ENCODE measurements at places on chromosomes 11 and 22.

DNA sequence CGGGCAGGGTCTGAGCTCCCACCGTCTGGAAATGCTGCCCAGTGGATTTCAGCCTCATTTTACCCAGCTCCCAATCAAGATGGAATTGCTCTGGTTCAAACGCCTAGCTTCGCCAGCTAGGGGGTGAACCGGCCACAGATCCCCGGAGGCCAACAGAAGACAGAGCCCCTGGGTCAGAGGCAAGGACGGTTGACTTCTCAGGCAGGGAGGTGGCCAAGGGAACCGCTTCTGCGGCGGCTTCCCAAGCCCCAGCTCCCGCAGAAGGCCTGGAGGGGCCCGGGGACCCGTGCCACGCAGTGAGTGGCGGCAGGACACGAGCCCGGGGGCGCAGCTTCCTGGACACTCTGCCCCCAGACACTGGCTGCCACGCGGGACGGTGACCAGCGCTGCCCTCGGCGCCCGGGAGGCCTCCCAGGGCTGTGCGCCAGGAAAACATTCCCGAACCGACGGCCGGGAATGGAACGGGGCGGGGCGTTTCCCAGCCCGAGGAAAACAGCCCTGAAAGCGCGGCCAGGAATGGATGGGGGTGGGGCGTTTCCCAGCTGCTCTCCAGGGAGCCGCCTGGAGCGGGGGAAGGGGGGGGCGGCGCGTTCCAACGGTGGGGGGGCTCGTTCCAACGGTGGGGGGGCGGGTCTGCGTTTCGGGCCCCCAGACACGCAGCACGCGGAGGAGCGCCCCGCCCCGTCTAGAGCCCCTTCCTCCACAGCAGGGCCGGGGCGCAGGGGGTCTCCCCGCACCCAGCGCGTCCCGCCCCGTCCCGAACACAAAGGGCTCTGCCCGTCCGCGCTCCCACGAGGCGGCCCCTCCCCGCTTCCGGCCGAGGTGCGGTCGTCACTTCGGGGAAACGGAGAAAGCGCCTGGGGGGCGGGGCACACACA lies 13.5 kb upstream of the B4GALNT4 start:
- DNase-seq: peak; percentile 88

GRCh38 chr11:134636071-134636470 lies 224.0 kb upstream of the B3GAT1 start:
- DNase-seq: no peak

- peak; percentile 53 for DNase-seq
These were observed at the start of gene PLCB3 for GRCh38 chr11:64251016-64251752. TSS of gene PLCB3 (plus strand) at chr11:64251530. CDS start at chr11:64251650, 120 bp downstream.

DNA sequence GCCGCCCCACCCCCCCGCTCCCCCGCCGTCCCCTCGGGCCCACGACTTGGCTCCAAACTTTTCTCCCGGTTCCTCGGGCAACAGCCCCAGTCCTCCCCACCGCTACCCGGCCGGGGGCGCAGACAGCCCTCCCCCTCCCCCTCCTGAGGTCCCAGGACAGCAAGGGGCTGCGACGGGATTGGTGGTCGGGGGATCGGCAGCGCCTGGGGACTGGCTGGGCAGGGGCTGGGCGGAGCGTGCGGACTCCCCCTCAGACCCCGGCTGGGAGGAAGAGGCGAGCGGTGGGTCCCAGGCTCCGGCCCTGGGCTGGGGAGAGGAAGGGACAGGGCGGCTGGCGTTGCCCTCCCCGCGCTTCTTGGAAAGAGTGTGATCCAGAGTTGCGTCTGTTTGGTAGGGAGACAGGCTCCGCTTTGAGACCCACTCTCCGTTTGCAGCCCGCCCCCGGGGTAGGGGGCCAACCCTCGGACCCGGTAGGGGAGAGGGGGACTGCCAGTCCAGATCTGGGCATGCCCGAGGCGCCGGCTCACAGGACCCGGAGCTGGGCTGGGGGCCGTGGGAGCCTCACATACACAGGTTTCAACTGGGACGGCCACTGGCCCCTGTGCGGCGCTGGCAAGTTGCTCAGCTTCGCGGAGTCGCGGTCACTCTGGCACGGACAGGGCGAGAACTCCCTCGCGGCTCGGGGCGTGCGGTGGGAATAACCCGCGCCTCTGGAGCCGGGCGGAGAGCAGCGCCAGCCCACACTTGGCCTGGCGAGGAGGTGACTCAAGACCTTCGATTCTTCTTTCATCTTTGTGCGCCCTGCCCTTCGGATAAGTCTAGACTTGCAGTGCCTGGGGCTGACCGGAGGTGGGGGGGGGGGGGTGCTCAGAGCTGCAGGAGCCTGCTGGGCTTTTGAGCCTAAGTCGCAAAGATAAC lies 999 bp downstream of the TSKU start:
- DNase-seq: no peak

- DNase-seq: no peak
These were observed 19.7 kb downstream of the SART1 start for GRCh38 chr11:65981101-65981740.

DNA sequence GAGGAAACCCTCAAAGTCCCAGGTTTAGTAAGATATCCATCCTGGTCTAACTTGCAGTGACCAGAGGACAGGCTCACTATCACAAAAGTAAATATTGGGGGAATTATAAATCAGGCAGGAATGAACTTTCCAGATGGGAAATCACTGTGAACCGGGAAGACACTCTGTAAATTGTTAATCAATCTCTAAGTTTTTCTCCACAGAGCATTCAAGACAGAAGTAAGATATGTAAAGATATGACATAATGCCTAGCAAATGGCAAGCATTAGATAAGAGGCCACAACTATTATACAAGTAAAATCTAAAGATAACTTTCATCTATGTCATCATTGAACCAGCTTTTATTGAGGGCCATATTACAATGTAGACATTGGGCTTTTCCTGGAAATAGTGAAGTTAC lies 35.3 kb upstream of the LRRC4C start:
- DNase-seq: no peak

DNA sequence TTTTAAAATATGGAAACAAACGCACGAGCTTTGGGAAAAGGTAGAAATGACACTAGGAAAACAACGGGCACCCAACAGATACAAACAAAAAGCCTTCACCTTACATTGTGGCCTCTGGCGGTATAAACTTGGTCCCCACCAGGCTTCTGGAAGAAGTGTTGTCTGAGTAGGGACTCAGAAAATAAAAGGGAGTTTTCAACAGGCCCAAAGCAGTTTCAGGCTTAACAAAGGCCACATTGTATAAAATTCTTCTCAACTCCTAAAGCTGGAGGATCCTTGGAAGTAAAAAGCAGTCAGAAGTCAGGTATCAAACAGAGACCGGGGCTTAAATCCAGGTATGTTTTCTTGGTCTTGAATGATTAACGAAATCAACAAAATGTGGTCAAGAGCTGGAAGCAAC lies 61.0 kb downstream of the LARGE1 start:
- DNase-seq: no peak

DNA sequence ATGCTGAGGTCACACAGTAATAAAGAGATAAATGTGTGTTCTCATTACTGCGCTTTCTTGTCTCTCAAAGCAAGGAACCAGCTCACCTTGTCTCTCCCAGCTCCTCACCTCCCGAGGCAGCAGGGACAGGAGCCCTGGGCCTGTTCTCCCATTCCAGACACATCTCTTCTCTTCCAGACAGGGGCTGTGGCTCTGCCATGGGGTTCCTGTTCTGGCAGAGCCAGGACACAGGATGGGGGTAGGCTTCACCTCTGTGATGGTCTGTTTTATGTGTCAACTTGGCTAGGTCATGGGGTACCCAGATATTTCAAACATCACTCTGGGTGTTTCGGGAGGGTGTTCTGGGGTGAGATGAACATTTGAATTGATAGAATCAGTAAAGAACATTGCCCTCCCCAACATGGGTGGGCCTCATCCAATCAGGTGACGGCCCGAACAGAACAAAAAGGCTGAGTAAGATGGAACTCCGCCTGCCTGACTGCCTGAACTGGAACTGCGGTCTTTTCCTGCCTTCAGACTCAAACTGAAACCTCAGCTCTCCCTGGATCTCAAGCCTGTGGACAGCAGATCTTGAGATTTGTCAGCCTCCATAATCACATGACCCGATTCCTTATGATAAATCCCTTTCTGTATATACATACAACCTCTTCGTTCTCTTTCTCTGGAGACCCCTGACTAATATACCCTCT lies 2.0 kb upstream of the VSIG10L2 start:
- DNase-seq: no peak

- no peak for DNase-seq
These were observed 32.0 kb downstream of the TRIM66 start for GRCh38 chr11:8650401-8650990.

DNA sequence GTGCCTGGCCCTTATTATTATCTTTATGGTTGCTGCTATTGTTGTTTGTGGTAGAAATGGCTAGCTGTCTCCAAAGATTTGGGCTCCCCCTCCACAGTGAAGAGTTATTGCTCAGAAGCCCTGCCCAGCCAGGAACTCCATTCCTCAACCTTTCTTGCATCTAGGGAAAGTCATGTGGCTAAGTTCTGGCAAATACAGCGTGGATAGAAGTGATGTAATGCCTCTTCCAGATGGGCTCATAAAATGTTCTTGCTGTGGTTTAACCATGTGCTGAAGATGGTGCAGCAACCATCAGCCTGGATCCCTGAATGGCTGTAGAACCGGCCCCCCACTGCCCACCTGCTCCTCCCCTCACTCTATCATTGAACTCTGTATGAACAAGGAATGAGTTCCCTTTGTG lies 203.5 kb upstream of the E2F8 start:
- DNase-seq: no peak

GRCh38 chr22:39502789-39503409 lies 809 bp downstream of the MIEF1 start:
- DNase-seq: no peak

DNA sequence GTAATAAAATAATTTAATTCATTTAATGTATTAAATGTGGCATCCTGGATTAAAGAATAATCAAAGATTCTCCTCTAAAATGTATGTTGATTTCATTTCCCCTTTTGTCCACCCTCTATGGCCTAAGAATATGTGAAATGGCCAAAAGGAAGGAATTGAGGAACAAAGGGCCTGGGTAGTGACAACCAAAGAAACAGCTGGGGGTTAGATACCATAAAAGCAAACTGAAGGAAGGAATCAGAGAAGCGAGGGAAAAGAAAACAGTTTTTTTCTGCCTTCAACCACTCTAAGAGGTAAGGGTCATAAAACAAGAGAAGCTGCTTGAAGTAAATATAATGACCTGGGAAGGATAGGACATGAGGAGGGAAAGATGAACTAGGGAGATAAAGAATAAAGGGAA lies 139.3 kb downstream of the FAM76B start:
- no peak for DNase-seq

- DNase-seq: no peak
These were observed 27.8 kb upstream of the ELFN2 start for GRCh38 chr22:37454857-37455686.

- DNase-seq: no peak
These were observed 200.6 kb downstream of the CEP164 start for GRCh38 chr11:117528097-117528721.

DNA sequence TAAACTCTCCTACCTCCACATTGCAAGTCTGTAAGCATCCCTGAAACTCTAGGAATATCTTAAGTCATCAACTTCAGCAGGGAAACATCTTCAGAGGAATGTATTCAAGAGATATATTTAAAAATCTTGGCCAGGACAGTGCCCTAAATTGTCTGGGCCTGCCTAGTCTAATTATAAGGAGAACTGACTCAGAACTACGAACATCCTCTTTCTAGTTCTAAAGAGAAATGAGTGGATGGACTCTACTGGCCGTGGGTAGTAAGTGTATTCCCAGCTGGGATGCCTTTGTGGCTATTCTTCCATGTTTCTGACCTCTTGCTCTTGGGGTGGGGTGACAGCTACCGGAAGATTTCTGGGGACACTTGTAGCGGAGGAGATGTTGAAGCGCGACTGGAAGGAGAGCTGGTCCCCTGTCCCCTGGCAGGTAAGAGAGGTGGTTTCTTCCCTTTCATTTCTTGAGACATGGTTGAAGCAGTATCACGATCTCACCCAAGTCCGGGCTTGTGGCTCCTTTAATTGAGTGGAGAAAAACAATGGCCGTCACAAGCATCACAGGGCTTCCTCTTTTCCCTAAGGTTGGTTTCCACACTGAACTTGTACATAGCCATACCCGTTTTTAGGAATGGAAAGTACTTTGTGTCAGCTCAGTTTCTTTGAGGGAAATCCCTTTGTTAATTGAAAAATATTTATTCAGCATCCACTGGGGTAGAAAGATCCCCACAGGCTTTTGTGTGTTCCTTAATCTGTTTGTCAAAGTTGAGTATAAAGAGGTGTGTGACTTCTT lies 97.7 kb upstream of the SORL1-AS1 start:
- DNase-seq: no peak

DNA sequence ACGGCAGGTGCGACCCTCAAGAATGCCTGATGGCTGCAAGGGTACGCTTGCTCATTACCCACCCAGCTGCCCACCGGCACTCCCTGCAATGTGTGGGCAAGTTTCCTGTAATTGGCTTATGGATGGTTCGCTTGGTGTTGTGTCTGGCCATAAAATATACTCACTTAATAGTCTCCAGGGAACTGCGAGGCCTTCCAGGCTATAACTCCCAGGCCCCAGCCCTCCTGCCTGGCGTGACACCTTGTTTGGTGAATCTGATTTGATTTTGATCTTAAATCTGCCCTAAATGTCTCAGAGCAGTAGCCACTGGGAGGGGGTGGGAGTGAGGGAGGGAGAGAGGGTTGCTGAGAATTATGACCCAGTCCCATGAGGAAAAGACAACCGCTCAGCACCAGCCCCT lies 572.2 kb downstream of the BUD13 start:
- DNase-seq: no peak

GRCh38 chr22:30829901-30830550 lies 135.4 kb downstream of the OSBP2 start:
- DNase-seq: no peak

GRCh38 chr11:73420136-73420535 lies 43.9 kb downstream of the RELT start:
- DNase-seq: no peak

DNA sequence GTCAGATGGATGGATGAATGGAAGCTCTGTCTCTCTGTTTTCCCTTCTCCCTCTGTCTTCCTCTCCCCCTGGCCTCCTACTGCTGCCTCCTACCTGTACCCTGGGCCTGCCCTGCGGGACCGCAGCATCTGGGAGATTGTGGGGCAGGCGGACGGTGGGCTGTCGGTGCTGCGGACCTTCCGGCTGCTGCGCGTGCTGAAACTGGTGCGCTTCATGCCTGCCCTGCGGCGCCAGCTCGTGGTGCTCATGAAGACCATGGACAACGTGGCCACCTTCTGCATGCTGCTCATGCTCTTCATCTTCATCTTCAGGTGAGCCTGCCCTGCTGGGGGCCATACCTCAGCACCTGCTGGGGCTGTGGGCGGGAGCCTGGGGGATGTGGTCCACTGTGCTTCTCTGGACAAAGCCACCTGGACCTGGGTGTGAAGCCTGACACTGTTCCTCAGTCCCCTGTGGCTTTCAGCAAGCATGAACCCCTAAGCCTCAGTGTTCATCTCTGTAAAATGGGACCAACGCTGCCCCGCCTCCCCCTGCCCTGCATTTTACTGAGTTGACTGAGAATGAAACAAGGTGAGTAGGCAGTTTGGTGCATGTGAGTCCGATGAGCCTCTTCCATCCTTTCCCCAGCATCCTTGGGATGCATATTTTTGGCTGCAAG lies 88.4 kb downstream of the CACNA1I start:
- no peak for DNase-seq

DNA sequence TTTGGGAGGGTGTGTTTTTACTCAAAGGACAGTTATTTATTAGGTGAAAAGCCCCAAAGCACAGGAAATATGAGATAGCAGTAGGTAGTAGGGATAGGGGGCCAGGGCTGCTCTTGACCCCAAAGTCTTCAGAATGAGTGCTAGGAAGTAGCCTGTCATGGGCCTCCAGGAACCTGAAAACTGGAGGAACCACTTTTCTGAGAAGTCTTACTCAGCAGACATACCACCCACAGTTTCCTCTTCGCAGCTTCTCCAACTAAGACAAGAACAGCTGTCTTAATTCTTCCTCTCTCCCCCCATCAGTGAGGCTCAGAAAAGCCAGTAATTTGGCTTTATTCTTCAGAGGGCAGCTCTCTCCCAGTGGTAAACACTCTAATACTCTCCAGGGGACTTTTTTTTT lies 84.0 kb upstream of the CTSC start:
- no peak for DNase-seq

Measured in activated CD4-positive, alpha-beta T cell treated with anti-CD3 and anti-CD28 coated beads for 1 hour (primary cell).